ENCODE measurements at places on chromosomes 5 and 9.

DNA sequence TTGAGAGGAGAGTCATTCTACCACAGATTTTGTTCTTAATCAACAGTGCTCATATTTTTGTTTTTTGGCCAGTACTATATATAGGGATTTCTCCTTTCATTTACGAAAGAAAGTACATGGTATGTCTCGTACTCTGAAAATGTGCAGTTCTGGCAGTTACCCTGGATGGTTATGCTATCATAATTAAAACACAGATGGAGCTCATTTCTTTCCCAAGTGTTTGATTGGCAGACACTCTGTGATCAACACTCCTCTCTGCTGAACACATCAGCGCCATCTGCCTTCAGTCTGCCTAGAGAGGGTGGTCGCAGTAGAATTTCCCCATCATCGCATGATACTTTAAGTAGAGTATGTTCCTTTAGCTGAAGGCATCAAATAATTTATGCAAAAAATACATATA, 64.5 kb downstream of the PAM start:
- DNase-seq, result no peak

DNA sequence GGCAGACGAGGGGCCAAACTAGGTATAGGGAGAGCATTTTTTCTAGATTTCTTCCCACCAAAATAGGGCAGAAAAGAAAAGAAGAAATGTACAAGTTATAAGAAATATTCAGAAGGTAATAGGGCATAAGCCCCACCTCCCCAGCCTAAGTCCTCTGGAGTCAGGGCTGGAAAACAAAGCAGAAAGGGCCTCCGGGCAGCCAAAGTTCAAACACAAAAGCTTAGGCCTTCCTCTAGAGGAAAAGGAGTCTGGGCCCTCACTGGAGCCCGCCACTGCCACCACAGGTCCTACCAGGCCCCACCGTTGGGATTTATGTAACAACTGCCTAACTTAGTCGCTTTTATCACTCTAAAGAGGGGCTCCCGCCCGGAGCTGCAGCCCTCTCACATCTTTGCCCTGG, 27.6 kb downstream of the TBC1D2 start:
- no peak for DNase-seq

DNA sequence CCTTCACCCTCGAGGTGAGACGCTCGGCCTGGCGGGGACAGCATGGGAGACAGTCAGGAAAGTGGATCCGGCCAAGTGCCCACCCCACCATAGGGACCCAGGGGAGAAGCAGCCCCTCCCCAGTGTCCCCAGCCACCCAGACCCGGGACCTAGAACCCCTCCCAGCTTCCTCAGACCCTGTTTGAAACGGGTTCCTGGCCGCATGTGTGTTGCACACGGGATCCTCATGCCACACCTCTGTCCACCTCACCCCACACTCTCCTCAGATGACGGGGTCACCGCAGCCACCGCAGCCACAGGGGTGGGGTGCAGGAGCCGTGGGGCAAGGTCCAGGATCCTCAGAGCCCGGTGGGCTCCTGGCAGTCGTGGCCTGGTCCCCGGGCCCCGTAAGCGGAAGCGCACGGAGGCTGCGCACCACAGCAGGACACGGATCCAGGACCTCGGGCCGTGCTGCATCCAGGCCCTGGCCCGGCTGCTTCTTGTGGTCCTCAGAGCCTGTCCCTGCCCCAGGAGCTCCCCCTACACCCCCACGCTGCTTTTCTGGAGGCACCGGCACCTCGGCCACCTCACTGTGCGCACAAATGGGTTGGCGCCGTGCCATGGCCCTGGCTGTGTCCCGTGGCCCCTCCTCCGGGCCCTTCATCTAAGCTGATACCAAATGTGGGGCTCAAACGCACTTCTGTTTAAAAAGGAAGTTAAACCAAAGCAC, 15.3 kb downstream of the TERT start:
- no peak for DNase-seq

GRCh38 chr5:134227259-134227658, 1.4 kb upstream of the PPP2CA start:
- no peak for DNase-seq

GRCh38 chr5:63959177-63959982, 2.9 kb downstream of the HTR1A start:
- no peak for DNase-seq

- DNase-seq, result no peak
These were observed 185.3 kb downstream of the IRX1 start for GRCh38 chr5:3780907-3781306.

GRCh38 chr5:124274949-124275348, 471.5 kb downstream of the ZNF608 start:
- DNase-seq, result no peak

DNA sequence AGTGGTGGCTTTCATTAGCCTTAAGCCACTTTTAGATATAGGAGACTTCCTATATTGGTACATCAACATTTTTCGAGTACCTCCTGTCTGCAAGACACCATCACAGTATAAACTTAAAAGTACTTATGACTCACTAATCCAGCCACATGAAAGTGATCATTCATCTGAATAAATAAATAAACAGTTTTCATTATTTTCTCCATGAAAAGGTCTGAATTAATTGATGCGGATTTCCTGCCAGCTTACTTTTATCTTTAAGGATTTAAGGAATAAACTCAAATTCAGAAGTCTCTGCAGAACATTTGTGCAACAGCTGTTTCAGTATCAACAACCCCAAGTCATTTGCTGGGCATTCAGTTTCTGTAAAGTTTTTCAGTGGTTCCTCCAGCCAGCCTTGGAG, 4.0 kb downstream of the SAP30L start:
- DNase-seq, result no peak

DNA sequence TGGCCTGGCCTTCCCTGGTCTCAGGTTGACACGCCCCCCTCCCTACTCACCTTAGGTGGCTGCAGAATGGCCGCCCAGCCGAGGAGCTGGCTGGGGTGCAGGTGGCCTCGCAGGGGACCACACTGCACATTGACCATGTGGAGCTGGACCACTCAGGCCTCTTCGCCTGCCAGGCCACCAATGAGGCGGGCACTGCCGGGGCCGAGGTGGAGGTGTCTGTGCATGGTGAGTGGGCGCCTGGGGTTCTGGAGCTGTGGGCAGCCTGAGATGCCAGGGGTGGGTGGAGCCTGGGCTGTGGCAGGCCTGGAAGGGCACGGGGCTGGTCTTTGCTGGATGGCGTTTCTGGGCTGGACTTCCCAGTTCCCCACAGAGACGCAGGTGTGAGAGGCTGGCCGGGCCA, 88.7 kb upstream of the ASS1 start:
- no peak for DNase-seq

DNA sequence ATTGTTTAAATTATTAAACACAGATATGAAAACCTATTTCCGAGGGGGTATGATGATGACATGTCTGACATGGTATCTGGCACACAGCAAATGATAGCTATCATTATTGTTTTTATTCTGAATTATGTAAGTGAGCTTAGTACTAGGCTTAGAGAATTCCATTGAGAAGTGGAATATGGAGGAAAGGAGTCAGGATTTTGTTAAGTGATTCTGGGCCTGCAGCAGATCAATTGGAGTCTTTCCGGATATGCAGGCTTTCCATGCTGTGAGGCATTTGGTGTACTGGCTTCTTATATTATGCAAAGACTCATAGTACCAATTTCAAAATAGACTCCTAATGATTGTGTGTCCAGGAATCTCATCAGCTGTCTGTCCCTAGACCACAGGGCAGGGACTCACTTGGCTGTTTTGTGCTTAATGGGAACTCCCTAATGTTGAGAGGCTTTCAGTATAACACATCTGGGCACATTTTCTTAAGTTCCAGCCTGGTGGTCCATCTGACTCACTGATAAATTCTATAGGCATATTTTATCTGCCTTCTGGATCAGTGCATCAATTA, 180.0 kb upstream of the KLF9 start:
- DNase-seq, result no peak

DNA sequence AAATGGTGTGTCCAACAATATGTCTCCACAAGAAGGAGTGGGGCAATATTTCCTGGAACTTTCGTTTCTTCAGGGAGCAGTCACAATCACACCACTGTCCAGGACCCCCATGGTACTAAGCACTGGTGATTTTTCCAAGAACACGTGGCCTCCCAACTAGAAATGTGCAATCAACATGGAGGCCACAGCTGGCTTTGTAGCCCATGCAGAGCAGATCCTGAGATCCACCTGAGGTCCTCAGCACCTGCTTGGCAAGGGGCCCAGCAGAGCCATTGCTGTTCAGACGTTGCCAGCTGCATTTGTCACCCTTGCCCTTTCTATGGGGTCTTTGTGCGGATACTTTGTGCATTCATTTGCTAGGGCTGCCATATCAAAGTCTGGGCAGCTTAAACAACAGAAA, 334.5 kb upstream of the IRX4 start:
- DNase-seq, result no peak

- DNase-seq, result no peak
These were observed 12.7 kb upstream of the SVEP1 start for GRCh38 chr9:110592044-110592830.

DNA sequence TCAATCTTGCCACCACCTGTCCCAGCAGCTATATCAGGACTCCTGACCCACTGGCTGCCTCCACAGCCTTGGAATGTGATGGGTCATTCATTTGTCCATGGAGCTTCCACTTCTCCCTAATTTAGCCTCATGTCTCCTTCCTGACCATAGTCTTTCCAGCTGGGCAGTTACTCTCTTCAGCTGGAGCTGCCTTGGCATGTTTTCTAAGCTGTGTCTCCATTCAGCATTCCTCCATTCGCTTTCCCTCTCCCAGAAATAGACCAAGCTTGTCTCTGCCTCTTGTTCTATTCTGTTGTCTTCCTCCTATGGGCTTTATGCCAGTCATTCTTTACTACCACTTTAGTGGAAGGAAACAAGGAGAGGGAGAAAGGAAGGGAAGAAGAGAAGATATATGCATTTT, 5.3 kb upstream of the CTXN3 start:
- DNase-seq, result no peak

DNA sequence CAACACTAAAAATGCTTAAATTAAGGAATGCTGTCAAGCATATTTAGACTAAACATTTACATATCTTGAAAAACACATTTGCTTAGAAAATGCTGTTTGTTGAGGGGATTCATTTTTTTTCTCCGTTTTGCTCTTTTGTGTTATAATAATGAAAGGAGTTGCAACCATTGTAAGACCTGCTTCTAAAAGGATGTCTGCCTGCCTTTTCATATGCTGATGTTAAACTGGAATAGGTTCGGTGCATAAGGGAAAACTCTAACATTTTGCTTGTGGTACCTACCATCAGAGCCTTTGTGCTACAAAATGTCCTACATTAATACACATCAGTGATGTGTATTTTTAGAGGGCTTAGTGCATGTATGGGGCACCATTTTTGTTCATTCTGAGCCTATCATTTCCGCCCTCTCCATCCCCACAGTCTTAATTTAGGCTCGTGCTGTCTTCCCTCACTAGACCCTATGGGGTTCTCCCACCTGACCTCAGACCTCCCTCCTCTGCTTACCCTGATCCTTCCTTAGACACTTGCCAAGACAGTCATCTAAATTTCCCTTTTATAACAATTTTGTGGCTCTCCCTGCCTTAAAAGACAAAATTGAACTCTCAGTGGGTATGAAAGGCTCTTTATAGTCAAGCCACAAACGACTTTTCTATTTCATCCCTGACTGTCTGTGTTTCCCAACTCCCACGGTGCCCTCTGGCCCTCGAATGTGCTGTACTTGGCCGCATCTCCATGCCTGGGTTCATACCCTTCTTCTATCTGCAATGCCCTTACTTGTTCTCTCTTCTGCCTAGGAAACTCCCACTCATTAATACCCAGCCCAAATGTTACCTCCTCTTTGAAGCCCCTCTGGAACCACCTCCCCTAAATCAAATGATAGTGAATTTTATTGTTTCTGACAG, 61.2 kb downstream of the CMYA5 start:
- DNase-seq, result no peak

Data from activated CD4-positive, CD25-positive, alpha-beta regulatory T cell (primary cell).